ENCODE measurements at places on chromosomes 5 and 9.

- no peak for DNase-seq
These were observed 7.5 kb downstream of the GABRB2 start for GRCh38 chr5:161539016-161539415.

GRCh38 chr9:133496861-133497842 is 18.3 kb upstream of the SLC2A6 start:
- DNase-seq = no peak

- no peak for DNase-seq
These were observed 34.5 kb downstream of the CEP72 start for GRCh38 chr5:646396-647201.

GRCh38 chr9:137326445-137327065 is 24.5 kb upstream of the NRARP start:
- DNase-seq = no peak

DNA sequence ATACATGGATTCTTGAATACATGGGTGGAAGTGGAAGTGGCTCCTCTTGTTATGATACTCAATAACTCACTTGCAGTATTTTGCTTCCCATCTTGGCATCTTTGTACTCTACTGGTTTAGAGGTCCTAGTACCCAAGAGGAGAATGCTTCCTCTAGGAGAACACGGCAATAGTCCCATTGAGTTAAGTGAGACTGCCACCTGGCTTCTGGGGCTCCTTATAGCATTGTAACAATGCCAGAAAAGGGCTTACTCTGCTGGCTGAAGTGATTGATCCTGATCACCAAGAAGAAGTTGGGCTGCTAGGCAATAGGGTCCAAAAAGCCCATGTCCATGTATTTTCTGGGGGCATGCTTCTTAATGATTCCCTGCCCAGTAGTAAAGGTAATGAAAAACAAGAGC is 627.6 kb upstream of the SGCD start:
- no peak for DNase-seq

DNA sequence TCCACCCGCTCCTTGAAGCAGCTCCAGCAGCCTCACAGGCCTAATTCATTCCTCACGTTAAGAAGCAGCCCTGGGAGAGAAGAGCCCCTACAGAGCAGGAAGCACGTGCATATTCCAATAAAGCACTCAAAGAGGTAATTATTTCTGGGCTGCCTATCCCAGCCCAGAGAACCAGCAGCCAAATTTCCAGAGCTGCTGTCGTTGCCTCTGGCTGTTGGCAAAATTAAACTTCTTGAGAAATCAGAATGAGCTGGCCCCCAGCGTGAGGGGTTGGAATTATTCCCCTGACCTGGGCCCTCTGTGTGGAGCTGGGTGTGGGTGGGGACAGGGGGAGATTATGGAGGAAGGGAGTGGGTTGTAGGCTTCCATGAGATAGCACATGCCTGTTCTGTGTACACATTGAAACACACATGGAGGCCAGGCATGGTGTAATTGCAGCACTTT is 86.8 kb upstream of the HSPA9 start:
- no peak for DNase-seq

All from activated CD4-positive, alpha-beta T cell treated with anti-CD3 and anti-CD28 coated beads for 1 hour (primary cell).